ENCODE measurements at places on chromosomes 6 and 20. TPM values are rescaled to one million over a fixed set of nuclear protein-coding genes. Genes with fewer than 3 reads are reported as not detected.
A peak's percentile ranks its signal among the peaks of the same experiment; 100 is the strongest.

The ZSCAN23 gene
- 0.24 TPM for total RNA-seq

DNA sequence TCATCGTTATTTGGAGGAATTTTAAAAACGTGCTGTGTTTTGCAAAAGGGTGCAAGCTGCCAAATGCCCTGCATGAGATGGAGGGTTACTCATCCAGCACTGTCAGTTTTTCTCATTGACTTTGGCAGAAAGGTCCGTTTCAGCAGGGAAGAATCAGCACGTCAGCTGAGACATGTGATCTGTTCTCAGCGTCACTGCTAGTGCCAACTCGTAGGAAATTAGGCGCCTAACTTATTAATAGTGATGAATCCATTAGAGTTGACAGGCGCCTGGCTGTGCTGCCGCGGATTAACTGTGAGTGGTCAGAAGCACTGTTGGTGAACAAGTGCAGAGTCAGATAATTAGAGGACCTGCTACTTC, 175.5 kb upstream of the FOXQ1 start:
- ATAC-seq: no peak

DNA sequence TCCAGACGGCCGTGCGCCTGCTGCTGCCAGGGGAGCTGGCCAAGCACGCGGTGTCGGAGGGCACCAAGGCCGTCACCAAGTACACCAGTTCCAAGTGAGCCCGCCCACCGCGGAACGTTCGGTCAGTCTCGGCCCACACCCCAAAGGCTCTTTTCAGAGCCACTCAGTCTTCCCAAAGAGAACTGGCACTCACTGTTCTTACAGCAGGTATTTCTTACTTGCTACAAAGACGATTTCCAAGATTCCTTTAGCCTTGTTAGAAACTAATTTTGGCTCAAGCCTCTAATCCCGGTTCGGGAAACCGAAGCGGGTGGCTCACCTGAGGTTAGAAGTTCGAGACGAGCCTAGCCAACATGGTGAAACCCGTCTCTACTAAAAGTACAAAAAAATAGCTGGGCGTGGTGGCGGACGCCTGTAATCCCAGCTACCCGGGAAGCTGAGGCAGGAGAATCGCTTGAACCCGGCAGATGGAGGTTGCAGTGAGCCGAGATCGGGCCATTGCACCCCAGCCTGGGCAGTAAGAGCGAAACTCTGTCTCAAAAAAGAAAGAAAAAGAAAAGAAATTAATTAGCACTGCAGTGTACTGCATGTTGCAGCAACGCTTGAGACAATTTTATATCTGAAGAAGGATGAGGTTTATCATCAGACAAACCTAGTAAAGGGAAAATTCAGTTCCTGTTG, 73.1 kb downstream of the OR2B2 start:
- peak; percentile 10 for ATAC-seq

DNA sequence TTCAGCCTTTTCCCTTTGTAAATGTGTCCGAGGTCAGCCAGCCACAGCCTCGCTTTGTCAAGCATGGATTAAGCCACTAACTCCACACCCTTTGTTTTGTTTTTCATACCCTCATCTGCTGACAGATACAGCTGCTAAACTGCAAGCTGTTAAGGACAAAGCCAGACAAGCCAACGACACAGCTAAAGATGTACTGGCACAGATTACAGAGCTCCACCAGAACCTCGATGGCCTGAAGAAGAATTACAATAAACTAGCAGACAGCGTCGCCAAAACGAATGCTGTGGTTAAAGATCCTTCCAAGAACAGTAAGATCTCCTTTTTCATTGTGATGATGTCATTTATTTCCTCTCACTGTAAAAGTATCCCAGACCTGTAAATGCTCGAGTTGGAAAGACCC, 269.3 kb downstream of the ARHGAP18 start:
- ATAC-seq: no peak

GRCh38 chr6:16043171-16044135, 85.4 kb upstream of the MYLIP start:
- no peak for ATAC-seq

DNA sequence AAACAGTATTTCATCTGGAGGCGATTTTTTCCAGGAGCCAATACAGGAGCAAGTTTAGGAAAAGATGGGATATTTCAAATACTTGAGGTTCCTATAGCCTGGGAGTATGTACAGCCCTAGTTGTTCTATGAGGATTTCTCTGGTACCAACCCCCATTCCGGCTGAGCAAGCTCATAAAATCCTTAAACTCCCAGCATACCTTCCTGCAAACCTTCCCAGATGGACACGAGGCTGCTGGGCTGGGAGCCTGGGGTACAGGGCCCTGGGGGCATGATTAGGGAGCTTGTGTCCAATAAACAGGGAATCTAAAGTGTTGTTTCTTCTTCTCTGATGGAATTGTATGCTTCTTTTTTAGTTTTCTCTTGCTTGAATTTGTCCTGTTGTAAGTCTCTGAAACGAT, 1.5 kb downstream of the PRRC2A start:
- ATAC-seq: no peak

The KCNB1 gene
- not detected for total RNA-seq

The C6orf132 gene
- total RNA-seq: 0.29 TPM

DNA sequence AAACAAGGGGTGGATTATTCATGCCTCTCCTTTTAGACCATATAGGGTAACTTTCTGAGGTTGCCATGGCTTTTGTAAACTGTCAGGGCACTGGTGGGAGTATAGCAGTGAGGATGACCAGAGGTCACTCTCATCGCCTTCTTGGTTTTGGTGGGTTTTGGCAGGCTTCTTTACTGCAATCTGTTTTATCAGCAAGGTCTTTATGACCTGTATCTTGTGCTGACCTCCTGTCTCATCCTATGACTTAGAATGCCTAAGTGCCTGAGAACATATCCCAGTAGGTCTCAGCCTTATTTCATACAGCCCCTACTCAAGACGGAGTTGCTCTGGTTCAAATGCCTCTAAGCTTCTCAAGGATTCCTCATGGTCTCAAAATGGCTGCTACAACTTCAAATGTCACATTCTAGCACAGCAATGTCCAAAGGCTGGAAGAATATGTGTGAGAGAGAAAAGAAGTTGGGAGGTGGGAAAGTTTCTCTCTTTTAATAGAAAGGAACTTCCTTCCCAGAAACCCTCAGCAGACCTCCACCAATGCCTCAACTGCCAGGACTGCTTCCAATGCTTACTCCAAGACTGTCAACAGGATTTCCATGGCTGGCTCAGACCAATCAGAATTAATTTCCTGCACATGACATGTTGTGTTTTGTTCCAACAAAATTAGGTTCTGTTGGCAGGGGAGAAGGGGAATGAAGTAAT, 46.6 kb upstream of the SLC9A8 start:
- no peak for ATAC-seq

GRCh38 chr6:45086360-45087084, 241.6 kb upstream of the RUNX2 start:
- no peak for ATAC-seq

The PGC gene
- total RNA-seq: not detected

- no peak for ATAC-seq
Observed at GRCh38 chr20:18904192-18904591, 90.6 kb downstream of the SCP2D1 start.

DNA sequence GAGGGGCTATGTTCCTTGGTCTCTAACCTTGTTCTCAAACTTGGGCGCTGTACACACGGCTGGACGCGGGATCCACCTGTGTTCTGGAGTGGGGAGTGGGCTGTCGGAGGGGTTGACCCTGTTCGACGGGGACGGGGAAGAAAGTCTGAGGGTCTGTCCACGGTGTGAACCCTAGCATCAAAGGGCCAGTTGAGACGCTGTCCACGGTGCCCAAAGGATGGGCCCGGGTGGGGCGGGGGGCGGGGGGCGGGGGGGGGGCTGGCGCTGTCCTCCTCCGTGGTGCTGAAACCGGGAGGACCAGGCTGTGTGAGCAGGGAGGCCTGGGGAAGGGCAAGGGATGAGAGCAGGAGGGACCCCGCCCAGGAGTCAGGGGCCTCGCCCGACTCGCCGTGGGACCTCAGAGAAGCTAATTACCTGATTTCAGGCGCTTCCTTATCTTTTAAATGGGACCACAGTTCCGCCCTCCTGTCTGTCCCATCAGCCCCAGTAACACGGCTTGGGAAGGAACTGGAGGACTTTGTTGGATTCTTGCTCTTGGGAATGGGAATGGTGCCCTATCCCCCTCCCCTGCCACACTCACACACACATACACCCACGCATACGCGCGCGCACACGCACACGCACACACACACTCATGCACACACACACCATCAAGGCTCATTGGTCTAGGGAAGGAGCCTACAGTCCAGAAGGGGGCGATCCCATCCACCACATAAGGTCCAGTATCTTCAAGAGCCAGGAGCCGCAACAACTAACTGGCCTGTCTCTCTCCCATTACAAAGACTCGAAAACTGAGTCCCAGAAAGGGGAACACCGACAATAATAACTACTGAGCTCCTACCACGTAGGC, 1.0 kb upstream of the VSTM2L start:
- ATAC-seq: peak; percentile 47

The VEGFA gene
- 48.7 TPM for total RNA-seq

The EYS gene
- not detected for total RNA-seq

DNA sequence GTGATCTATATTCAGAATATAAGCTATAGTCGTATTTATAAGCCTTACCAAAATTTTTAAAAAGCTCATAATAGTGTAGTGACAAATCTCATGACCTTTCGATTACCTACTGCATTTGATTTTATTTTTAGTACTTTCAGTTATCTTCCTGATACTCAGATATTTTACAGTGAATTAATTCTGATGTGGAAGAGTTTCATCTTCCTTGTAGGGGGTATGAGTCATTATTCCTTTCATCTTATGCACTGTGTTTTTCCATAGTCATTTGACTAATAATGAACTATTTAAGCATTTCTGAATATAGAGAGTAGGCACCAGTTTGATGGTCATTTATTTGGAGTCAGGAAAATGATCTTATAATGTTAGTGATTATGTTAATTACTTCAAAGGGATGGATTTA, 36.4 kb downstream of the HDGFL1 start:
- no peak for ATAC-seq

- ATAC-seq: no peak
Observed at GRCh38 chr6:133315811-133316210, 74.7 kb downstream of the EYA4 start.

The CDKN1A gene
- 149 TPM for total RNA-seq

DNA sequence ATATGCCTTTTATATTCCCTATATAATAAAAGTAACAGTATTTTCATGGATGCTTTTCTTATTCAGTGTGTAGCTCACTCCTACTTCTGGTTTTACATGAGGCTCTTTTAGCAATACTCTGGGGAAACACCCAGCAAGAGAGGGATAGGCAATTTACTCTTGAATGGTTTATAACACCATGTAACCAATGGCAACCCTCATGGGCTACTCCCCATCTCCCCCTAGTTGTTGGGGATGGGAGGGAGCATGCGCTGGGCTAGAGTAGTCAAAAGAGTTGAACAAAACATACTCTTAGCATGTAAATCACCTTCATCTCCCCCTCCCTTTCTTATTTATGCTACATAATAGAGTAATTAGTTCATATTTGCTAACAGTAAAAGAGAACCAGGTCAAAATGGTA, 140.1 kb upstream of the LRFN2 start:
- no peak for ATAC-seq

The IRF4 gene
- total RNA-seq: 477 TPM

GRCh38 chr6:111764238-111765175, 108.7 kb downstream of the FYN start:
- peak; percentile 65 for ATAC-seq

The PSORS1C1 gene
- total RNA-seq: not detected

GRCh38 chr6:89858041-89858440, 28.4 kb downstream of the CASP8AP2 start:
- ATAC-seq: no peak

The SLC24A3 gene
- total RNA-seq: not detected

DNA sequence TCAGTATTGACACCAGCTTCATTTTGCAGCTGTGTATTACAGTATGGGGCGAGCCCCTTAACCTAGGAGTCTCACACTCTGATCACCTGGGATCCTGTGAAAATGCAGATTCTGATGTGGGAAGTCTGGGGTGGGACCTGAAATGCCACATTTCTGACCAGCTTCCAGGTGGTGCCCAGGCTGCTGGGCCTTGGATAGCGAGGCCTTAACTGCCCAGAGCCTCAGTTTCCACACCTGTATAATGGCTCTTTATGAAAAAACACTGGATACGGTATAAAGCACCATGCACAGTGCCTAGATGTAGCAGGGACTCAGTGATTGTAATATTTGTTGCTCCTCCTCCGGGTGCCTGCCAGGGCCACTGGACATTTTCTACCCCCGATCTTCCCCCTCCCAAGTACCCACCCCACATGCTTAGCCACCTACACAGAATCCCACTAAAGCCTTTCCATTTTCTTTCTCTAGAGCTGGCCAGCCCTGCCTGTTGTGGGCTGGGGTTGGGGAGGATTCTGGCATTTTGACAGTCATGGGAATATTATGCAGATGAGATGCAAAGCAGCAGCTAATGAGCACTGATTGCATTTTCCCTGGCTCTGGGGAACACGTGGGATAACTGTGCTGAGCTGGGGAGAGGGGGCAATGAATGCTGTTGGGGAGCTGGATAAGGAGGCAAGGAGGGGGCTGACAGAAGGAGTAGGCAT, 44.8 kb downstream of the SPDEF start:
- ATAC-seq: no peak

GRCh38 chr6:115839583-115840181, 221.0 kb downstream of the FRK start:
- no peak for ATAC-seq

DNA sequence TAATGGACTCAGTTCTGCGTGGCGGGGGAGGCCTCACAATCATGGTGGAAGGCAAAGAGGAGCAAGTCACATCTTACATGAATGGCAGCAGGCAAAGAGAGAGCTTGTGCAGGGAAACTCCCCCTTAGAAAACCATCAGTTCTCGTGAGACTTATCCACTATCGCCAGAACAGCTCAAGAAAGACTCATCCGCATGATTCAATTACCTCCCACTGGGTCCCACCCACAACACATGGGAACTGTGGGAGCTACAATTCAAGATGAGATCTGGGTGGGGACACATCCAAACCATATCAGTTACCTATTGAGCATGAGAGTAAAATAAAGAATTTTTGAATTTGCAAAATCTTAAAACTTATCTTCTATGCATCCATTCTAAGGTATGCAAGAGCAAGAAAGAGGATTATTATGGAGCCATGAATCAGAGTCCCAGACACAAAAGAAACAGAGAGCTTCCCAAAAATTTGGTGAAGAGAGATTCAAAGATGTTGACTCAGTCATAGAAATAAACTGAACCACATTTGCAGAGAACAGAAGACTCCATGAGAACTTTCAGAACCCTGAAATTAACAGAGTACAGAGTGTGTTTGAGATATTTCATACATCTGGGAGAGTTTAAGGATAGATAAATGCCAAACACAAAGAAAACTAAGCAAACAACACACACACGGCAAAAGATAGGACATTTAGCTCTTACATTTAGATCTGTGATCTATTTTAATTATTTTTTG, 17.1 kb upstream of the MOXD1 start:
- ATAC-seq: no peak

DNA sequence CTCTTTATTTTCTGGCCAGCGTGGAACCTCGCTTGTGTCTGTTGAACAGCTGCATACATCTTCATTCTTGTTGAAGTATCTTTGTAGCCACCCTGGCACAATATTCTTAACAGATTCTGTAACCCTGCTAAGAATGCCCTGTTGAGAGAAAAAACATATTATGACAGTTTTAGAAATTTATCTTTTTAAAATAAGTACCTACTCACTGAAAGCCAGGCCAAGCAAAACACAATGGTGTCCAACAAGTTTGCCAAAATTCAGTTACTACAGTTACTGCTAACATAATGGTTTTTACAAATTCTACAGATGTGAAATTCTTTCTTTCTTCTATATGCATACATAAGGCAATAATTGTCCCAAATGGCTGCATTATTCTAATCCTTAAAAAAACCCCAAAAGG, 18.2 kb downstream of the NUP153 start:
- ATAC-seq: no peak

Data from activated T-helper 17 cell treated with anti-CD3 and anti-CD28 coated beads, Interleukin-2, amount 50 U/mL, for 72 hours (primary cell).